NCI-H1694 treated with DMSO at 0.1 percent for 48 hours (cell line): ENCODE measurements at places on chromosomes 2 and 18.

- DNase-seq: no peak
Measured at GRCh38 chr2:47259829-47260228, 104.7 kb upstream of the STPG4 start.

DNA sequence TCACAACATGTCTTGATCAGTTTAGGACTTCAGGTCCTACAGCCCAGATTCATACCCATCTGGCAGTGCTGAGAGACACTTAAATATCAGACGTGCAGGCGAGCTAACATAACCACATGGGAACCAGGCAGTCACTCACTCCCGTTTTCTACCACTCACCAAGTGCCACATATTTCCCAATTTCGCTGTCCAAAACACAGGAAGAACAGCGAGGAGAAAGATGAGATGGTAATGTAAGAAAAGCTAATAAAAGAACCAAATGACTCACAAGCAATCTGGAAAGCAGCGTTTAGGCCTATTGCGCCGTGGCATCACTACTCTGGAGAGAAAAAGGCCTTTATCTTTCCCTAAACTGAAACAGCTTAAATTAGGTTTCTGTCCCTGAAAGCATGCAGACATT, 647.8 kb upstream of the SLC39A10 start:
- no peak for DNase-seq

DNA sequence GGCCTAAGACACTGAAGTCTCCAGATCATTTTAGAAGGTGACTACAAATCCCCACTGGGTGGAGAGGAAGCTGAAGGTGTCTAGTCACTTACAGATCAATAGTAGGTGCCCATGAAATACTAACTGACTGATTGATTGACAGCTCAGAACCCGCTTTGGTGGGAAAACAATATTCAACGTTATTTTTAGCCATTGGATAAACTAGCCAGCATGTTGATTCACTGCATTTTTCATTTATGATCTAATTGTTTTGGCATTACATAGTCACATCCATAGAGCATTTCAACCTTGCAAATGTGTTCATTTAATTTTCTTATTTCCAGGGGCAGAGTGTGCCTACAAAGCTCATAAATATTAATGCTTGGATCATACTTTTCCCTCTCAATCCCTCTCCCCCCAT, 162.3 kb downstream of the MREG start:
- no peak for DNase-seq

DNA sequence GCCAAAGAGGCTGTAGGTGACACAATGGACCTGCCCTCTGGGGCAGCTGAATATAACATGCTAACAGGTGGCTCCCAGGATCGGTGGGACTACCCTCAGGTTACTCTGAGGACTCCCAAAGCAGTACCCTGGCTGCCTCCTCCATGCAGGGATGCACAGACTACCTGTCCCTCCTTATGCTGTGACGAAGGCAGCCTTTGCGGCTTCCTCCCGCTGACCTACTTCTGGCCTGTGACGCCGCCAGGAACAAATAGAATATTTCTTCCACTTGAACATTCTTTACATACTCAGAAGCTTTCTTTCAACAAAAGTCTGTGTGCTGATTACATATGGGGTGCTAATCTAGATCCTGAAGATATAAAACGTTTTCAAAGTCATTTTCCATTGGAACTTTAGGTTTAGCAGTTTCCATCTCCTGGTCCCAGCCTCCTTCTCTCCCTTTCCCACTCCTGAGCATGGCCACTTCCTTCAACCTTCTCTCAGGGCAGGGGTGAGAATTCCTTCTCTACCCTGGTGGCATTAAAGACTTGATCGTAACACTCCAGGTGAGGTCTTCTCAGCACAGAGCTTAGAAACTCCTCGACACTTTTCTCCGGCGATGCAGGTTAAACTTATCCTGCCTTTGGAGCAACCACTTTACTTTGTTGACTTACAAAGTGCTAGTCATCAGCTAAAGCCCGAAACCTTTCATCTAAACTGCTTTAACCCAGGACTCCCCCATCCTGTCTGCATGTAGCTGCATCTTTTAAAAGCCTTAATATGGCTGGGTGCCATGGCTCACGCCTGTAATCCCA, 58.9 kb upstream of the STK17B start:
- DNase-seq: no peak

- DNase-seq: no peak
Measured at GRCh38 chr18:21389283-21389682, 147.3 kb downstream of the GREB1L start.

DNA sequence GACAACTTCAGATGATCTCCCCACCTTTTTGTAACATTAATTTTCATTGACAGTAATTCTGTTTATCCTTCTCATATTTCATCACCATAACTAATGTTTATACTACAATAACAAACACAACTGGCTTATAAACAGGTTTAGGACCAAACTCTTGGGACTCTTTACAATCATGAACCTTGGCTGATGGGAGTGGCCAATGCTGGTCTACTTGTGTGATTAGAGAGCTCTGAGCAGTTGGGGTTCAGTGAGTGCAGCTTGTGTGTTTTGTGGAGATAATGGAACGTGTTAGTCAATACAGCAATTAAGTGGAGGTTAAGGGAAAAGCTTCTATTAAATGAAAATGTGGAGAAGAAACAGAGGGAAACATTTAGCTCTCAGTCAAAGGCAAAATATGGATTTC, 207.1 kb downstream of the SPAG16 start:
- no peak for DNase-seq

GRCh38 chr2:100046961-100047947, 95.1 kb downstream of the AFF3 start:
- DNase-seq: no peak

- DNase-seq: no peak
Measured at GRCh38 chr18:7729868-7730267, 162.8 kb downstream of the PTPRM start.
